ENCODE measurements at places on chromosomes 1 and 21.

DNA sequence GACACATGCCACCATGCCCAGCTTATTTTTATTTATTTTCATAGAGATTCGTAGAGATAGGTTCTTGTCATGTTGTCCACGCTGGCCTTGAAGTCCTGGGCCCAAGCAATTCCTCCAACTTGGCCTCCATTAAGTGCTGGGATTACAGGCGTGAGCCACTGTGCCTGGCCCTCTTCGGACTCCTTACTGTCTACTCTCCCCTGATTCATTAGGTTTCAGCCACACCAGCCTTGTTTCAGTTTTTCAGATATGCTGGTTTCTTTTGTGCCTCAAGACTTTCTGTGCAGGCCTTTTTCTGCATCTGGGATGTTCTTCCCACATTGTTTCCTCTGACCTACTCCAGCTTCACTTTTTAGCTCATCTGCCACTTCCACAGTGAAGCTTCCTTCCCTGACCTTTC, 85.4 kb downstream of the CACNA1E start:
- DNase-seq = no peak

DNA sequence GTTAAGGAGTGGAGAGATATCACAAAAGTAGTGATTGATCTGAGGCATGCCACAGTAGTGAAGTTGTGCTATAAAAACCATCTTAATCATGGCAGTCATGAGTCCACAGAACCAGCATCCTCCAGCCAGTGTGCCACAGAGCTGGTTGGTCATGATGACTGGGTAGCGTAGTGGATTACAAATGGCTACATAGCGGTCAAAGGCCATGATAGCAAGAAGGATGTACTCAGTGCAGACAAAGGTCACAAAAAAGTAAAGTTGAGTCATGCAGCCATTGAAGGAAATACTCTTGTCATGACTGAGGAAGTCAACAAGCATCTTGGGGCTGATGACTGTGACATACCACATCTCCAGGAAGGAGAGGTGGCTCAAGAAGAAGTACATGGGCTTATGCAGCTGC, 6.7 kb downstream of the OR6Y1 start:
- no peak for DNase-seq

GRCh38 chr1:93159337-93159736, 20.9 kb downstream of the TMED5 start:
- DNase-seq = no peak

DNA sequence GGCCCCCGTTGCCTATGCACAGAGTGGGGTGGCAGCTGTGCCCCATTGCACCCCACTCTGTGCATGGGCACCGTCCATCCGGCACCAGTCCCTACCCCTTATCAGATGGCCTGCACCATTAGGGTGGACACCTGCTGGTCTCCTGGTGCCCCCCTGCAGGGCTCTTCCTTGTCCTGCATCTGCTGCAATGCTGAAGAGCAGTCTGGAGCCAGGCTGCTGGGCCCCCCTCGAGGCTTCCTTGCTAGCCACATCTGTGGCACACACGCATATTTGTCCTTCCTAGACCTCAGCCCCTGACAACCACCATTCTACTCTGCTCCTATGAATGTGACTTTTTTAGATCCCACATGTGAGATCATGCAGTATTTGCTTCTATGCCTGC, 56.4 kb downstream of the COL18A1 start:
- no peak for DNase-seq

All from WTC11 (cell line).